ENCODE measurements at places on chromosomes 11 and 22.

DNA sequence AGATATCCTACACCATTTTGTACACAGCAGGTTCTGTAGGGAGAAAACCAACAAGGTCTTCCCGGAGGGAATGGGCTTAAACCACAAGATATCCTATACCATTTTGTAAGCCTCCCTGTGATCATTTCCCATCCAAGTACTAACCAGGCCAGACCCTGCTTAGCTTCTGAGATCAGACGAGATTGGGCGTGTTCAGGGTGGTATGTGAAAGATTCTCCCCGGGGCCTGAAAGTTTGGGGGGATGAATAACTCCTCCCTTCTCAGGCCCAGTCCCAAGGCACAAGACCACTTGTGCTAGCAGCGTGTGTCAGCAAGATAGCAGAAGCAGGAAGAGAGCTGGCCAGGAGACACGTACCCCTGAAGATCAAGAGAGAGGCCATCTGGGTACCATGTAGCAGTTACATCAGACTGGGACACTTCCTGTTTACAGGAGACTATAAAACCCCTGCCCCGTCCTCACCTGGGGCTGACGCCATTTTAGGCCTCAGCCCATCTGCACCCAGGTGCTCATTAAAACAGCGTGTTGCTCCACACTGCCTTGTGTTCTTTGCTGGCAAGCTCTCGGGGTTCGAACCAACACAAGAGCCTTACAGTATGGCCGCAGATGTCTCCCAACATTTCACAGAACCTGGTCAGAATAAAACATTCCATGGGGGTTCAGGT lies 17.3 kb downstream of the MIF start:
- no peak for DNase-seq

DNA sequence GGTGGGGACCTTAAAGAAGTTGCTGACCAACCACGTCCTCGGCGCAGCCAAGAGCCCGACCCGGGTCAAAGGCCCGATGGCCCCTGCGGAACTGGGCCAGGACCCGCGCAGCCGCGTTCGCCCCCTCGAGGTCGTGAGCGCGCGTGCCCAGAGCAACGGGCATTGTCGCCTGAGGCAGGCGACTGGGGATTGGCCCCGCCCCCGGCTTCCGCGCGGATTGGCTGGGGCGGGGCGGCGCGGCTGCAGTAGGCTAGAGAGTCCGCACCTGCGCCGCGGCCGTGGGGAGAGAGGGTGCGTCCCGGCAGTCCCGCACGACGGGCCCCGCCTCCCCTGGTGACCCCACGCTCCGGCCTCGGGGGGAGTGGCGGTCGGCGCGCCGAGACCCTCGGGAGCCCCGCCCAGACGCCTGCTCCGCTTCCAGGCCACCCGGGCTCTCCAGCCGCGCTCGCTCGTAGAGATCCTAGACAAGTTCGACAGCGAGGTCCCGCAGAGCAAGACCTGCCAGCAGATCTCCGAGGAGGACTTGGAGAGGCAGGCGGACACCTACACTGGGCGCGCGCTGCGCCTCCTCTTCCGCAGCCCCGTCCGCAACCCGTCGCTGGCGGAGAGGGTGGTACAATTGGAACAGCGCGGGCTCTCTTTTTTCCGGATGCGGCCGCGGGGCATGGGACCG lies 8.3 kb upstream of the PPIL2 start:
- no peak for DNase-seq

DNA sequence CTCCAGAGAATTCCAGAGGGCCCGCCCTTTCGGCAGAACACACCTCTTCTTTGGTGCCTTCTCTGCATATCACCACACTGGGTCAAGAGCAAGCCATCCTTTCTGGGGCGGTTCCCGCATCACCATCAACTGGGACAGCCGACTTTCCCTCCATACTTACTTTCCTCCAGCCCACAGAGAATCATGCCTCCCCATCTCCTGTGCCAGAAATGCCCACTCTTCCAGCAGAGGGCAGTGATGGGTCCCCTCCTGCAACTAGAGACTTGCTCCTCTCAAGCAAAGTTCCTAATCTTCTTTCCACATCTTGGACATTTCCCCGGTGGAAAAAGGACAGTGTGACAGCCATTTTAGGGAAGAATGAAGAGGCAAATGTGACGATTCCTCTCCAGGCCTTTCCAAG lies 157.7 kb downstream of the C11orf91 start:
- peak; percentile 43 for DNase-seq

DNA sequence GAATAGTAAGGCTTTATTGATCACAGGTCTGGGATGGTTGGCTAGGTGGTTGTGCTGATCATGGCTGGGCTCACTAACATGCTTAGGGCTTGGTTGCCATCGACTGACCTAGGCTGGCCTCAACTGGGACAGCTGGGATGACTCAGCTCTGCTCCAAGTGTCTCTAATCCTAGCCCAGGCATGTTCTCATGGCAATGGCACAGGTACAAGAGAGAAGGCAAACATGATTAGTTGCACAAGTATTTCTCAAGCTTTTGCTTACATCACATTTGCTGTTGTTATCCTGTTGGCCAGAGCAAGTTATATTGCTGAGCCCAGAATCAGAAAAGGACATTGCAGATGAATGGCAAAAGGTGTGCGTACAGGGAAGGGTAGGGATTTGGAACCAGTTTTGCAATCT lies 68.5 kb upstream of the SLC35C1 start:
- DNase-seq, result no peak

DNA sequence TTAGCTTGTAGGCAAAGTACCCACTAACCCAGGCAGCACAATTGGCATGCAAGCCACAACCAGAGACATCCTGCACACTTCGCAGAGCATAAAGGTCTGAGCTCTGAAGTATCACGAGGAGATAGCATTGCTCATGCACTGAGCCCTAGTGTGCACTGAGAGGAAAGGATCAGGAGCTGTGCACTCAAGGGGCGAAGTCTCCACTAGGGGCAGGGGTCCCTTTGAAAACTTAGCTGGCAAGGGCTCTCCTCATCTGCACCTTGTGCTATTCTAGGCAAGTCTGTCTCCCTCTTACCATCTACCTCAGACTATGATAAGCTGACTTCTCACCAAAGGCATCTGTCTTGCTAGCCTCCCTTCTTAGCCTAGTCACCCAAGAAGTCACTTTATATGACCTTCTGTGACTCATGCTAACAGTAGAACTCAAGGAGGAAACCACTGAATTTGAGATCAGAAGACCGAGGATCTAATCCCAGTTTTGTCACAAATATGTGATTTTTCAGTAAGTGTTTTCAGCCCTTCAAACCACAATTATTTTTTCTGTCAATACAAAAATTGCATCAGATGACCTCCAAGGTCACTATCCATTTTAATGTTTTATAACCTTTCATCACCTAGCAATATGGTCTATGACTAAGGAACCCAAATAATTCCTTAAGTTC lies 1078.0 kb downstream of the NTM start:
- no peak for DNase-seq

Measured in Panc1 (cell line).